Stimulated activated CD4-positive, alpha-beta T cell treated with anti-CD3 and anti-CD28 coated beads, Interleukin-12 subunit alpha, Interleukin-12 subunit beta, amount 100 ng/mL, for 48 hours (primary cell): ENCODE measurements at places on chromosomes 3 and 15.

DNA sequence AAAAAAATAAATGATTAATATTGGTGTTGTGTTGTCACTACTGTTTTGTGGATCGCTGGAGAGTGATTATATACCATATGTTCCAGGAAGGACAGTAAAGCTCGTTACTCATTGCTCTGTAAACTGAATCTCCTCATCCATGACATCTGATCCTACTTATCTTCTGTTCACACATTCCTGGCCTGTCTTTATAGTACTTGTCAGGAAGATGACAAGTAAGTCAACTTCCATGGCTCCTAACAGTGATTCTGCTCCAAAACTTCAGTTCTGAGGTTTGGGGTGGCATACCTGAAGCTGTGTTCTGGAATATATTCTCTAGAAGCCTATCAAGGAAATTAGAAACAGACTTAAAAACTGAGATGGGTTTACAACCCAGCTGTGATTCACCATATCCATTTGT, 288.9 kb downstream of the ZBBX start:
- no peak for DNase-seq

DNA sequence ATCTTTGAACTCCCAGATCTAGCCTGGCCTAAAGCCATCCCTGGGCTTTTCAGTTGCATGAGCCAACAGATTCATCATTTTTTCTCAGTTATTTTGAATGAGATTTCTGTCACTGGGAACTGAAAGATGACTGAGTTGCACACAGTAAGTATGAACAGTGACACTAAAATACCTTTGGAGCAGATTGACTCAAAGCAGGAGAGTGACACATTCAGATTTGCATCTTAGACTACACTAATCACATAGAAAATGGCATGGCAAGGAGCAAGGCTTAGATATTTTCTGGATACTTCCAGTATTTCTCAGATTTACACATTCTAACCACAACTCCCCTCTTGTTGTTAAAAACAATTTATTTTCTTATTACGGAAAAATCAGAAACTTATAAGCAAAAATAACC, 32.8 kb downstream of the SEC62 start:
- DNase-seq = no peak

GRCh38 chr3:157240408-157240807, 80.5 kb upstream of the CCNL1 start:
- DNase-seq = no peak

GRCh38 chr3:47261301-47261700, 21.3 kb downstream of the KIF9 start:
- no peak for DNase-seq

GRCh38 chr15:81807806-81808205, 238.0 kb downstream of the MEX3B start:
- DNase-seq = no peak

DNA sequence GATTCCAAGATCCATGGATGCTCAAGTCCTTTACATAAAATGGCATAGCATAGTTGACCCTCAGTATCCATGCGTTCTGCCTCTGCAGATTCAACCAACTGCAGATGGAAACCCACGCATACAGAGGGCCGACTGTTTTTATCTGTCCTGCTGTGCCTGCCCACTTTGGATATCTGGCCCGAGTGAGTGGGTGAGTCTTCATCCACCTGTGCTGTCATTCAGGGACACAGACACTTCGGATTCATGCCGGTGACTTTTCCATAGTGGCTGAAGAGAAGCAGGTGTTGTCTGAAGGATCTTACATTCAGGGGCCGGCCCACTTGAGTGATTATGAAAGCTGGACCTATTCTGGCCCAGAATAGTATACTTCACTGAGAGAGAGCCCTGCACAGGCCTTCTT, 85.1 kb downstream of the RYR3 start:
- no peak for DNase-seq

DNA sequence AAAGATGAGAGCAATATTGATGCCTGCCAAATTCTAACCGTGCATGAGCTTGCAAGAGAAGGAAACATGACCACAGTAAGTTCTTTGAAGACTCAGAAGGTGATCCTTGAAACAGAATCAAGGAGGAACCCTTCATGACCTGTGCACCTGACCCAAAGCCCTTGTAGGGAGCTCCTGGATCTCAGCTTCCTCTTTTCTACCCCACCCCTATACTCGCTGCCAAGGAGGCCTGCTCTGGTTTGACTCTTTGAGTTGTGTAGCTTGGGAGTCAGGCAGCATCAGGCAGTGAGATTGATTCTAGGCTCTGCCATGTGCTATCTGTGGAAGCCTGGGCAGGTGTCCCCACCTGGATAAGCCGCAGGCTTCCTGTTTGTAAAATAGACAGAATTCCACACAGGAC, 10.6 kb downstream of the TTC21A start:
- DNase-seq = no peak

- DNase-seq = no peak
Observed at GRCh38 chr3:119637679-119638477, 22.5 kb downstream of the POPDC2 start.

DNA sequence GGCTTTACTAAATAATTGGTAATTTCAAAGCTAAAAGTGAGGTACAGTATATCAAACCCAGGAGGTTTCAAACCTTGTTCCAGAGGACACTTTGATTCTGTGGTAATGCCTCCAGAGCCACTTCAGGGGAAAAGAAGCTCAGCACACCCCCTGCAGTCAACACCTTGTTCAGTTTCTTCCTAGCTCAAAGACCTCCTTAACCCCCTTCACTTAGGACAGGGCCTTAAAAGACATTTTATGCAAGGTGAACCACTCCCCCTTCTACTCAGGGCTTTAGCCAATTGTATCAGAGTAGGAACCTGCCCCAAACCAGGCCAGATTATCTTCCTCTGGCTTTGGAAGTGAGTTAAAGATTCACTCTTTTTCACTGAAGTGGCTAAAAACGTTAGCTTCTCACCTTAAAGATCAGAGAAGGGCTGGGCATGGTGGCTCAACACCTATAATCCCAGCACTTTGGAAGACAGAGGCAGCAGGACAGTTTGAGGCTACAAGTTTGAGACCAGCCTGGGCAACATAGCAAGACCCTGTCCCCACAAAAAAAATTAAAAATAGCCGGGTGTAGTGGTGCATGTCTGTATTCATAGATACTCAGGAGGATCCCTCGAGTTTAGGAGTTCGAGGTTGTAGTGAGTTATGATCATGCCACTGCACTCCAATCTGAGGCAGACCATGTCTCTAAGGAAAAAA, 3.4 kb downstream of the DENND6A start:
- DNase-seq = no peak

GRCh38 chr15:64536244-64536836, 76.0 kb downstream of the ZNF609 start:
- DNase-seq = peak; percentile 9

DNA sequence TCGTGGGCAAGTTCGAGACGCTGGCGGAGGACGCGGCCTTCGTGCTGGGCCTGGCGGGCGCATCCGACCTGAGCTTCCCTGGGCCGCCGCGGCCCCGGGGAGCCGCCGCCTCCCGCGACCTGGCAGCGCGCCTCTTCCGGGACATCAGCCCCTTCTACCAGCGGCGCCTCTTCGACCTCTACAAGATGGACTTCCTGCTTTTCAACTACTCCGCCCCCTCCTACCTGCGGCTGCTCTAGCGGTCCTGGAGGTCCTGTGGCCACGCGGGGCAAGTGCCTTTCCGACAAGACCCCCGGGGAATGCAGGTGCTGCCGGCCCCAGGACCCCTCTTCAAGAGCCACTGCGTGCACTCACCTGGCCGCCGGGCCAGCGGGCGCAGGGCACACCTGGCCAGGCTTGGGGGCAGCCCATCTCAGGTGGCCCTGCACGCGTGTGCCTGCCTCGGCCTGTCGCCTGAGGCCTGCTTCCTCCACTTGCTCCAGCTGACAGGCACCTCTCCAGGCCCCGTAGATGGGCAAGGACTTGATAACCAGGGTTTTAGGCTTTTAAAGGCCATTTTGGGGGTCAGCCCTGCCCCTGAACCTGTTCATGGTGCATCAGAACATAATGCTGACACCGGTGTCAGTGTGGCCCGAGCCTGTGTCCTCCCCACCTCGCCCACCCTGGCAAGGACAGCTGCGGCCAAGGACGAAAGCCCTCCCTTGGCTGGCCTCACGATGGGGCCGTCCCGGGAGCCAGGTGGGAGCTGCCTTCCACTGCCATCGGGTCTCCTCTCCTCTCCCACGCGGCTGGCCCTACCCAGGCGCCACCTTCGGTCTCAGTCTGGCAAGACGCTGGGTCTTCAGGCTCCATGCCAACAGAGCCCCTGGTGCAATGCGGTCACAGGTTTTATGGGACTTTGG, 16.1 kb downstream of the C3orf22 start:
- DNase-seq = no peak

GRCh38 chr3:164460851-164461250, 617.4 kb downstream of the SI start:
- no peak for DNase-seq

DNA sequence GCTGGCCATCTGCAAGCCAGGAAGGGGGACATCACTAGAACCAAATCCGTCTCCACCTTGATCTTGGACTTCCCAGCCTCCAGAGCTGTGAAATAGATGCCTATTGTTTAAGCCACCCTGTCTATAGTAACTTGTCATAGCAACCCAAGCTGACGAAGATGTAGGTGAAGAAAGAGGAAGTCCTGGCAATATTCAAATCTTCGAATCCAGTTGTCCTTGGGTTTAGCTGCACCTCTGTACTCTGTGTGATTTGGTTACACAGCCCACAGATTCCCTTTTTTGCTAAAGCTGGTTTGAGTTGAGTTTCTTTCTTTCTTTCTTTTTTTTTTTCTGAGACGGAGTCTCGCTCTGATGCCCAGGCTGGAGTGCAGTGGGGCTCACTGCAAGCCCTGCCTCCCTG, 68.0 kb upstream of the XCR1 start:
- no peak for DNase-seq

DNA sequence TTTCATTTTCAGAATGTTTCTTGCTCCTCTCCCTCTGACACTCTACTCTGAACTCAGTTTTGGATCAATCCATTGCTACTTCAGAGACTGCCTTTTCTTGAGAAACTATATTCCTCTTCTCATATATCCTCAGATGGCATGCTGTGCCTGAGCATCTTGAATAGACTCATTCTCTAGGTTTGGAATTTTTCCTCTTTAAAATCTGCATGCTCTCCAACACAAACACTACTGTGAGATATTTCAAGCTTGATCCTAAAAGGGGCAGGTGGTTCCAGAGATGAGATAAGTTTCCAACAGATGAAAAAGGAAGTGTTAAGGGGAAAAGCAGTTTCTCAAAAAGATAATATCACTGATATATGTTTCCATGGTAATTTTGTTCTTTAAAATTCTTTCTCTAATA, 742.2 kb upstream of the EPHA6 start:
- DNase-seq = no peak

GRCh38 chr3:135155228-135155627, 360.2 kb downstream of the EPHB1 start:
- DNase-seq = no peak

- DNase-seq = no peak
Observed at GRCh38 chr15:70198441-70199123, 100.9 kb upstream of the TLE3 start.

DNA sequence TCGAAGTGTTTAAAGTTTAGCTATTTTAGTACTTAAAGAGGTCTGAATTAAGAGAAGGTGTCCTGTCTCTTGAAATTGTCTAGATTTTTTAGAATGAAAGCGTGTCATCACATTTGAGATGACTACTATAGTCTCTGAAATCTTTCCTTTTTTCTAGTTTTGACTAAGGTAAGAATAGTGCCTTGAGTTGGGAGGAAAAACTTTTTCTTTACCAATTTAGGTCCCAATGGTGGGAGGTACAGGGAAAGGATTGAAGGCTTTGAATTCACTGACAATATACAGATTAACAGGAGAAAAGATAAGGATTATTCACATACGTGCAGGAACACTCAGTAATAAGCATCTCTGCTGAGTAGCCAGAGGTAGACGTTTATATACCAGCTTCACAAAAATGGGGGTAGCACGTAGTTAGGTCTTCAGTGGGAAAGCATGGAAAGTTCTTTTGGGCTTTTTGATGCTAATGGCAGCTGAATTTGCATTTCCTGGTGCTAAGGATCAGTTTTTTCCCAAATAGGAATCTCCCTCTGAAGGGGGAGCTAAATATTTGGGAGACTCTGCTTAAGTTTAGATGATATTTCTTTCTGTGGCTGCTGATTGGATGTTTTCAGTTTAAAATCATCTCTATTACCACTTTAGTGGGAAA, 88.1 kb downstream of the VPS8 start:
- no peak for DNase-seq

DNA sequence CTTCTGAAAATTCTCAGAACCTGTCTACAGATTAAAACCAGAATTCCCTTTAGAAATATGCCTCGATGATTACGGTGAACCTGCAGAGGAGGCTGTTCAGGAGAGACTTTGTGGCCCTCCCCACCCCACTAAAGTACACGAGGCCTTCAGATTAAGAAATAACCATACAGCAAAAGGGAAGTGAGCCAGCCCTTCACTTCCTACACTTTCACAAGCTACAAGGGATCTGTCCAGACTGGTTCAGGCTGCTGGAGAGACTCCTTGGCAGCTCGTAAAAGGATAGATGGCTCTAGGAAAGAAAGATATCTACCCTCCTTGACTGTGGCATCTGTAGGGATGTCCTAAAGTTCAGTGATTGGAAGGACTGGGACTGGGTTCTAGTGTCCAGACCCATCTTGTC, 102.6 kb downstream of the ALDH1A2 start:
- DNase-seq = no peak

DNA sequence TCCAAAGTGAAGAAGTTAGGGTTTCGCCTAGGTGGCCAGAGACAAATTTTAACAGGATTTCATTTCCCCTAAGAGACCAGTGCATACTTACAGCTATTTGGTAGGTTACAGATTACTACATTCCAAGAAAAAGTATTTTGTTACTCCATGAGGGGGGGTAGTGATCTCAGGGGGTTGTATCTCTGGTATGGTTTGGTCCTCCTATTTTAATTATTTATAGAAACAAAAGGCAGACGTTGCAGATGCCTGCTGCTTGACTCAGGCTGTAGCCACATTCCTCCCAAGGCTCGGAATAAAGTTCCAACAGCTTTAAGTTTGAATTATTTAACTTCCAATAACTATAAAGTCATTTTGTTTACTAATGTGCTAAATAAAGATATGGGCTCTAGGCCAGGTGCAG, 1.3 kb upstream of the TRIM59 start:
- DNase-seq = no peak
